ENCODE measurements at places on chromosomes 4 and X.

- no peak for DNase-seq
These were observed 206.2 kb upstream of the PCDH18 start for GRCh38 chr4:137738375-137738990.

DNA sequence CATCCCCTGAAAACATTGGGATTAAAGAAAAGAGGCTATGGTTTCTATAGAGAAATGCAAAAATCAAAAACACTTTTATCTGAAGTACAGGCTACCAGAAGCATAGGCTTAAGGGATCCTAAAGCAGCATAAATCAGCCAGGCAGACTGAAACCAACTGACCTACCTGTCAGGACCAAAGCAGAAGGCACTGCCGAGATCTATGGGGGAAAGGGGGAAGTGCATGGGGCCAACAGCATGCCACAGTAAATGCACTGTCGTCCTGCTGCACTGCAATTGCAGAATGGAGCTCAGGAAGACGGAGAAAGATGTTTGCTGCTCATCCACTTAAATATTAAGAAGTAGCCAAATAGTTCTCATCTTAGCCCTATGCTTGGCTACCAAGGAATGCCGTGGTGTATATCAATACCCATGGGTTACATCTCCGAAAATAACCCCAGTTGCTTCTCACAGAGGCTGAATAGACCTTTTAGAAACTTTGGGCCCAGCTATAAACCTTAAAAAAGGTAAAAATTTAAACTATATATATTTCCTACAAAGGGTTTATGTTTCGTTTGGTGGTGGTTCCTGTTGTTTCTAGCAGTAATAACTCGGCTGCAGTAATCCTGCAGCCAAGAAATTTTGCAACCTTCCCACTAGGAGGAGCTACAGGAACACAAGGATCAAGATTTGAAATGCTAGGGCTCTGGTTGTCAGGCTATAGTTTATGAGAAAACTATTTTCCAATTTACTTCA lies 312.2 kb upstream of the DIAPH2 start:
- DNase-seq, result no peak

DNA sequence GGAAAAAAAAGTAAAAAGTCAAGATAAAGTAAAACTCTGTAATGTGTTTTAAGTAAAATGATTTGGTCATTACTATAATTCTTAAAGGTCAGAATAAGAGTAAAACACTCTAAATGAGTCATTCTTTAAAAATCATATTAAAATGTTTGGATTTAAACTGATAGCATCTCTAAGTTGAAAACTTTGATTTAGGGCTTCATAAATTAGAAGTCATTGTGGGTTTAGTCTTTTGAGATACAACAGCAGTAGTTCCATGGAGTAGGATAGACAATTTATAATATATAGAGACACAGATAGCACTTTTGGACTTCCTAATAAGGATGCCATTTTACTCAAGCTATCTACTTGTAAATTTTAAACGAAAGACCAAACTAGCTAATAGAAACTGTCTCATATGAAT lies 77.1 kb upstream of the PABPC4L start:
- DNase-seq, result no peak

- DNase-seq, result no peak
These were observed 536.8 kb upstream of the MAGEB18 start for GRCh38 chrX:25601323-25601722.

- DNase-seq, result no peak
These were observed 590.7 kb downstream of the BCOR start for GRCh38 chrX:39507034-39507433.

DNA sequence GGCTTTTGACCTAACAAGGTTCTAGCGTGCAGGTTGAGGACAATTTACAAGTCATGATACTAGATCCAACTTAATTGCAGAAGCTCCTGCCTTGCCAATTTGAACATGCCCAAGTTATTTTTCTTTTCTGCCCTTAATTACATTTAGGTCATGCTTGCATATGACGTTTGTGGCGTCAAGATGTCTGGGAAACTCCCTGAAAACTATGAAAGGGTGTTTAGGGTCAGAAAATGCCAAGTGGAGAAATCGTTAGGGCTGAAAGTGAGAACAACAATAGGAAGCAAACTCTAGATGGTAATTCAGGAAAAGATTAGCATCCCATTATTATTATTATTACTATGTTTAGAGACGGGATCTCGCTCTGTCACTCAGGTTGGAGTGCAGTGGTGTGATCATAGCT lies 38.2 kb upstream of the PLAC8 start:
- DNase-seq, result no peak

DNA sequence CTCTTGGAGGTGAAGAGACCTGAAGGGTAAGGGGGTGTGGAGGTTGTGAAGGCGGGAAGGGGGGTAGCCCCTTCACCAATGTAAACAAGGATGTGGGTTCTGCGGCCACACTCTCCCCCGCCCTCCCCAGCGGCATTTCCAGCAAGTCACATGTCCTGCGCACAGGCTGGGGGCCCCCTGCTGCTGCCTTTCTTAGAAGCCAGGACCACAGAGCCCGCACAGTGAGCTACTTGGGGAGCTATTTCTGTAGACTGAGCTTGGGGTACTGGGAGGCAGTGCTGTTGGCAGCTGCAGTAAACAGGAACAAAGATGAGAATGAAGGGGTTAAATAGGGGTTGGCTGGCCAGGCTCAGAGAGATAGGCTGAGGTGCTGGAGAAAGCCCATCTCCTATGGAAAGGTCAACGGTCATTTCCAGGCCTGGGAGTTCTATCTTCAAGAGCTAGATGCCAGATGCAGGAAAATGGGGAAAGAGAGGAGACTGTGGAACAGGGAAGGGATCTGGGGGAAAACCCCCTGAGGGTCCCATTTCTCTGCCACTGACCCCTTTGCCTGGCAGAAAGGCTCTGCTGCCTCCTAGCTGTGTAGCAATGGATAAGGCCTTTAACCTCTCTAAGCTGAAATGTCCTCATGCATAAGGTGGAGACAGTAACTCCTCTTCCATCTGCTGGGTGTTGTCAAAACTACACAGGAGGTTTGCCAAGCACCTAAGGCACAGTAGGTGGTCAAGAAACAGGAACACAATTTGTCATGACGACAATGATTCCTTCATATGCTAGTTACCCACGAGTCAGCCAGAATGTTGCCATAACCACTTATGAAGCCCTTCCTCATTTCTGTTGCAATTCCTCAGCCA lies 18.5 kb upstream of the PIM2 start:
- DNase-seq, result no peak

GRCh38 chr4:181289198-181289597 lies 954.0 kb upstream of the TENM3 start:
- DNase-seq, result no peak

- no peak for DNase-seq
These were observed 10.1 kb downstream of the ELF4 start for GRCh38 chrX:130100180-130100579.

DNA sequence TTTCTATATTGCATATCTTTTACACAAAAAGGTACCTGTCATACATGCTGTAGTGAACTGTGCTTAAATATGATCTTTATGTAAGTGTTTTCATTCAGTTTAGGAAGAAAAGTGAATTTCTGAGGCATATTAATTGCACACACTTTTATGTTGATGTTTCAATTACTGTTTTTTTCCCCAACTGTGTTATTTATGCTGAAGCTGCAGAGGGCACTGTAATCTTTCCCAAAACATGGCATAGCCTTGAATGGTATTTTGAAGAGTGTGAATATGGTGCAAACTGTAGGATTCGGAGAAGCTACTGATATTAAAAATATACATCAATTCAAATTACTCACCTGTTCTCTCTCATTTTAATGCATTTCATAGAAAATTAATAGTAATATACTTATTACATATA lies 6.0 kb upstream of the CENPE start:
- no peak for DNase-seq

GRCh38 chrX:1545776-1546408 lies 8.9 kb upstream of the P2RY8 start:
- DNase-seq, result no peak

GRCh38 chr4:2745981-2746806 lies 9.9 kb downstream of the TNIP2 start:
- no peak for DNase-seq

DNA sequence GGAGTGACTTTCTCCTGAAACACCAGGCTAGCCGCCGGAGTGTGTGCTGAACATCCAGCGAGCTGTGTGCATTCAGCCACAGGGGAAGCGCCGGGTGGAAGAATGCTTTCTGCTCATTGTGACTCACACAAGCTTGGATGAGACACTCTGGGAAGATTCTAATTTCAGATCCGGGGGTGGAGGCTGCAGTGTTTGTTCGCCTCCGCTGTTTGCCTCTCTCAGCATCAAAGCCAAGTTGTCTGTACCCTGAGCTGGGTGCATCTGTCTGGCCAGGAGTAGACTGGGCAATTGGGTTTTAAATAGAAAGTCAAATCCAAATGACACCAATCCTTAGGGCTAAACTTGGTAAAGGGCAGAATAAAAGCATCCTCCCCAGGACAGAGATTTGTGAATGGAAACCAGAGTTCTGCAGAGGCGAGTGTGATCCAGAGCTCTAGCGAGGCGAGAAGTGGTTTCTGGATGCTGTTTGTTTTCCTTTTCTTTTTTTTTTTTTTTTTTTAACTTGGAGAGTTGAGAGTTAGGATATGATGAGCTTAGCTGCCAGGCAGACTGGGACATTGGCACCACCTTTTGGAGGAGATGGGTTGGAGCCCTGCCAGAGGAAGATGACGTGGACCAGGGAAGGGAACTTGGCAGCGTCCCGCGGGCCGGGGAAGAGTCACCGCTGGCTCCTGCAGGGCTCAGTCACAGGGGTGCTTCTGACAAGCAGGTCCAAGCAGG lies 196.0 kb upstream of the PSAPL1 start:
- DNase-seq, result peak; percentile 70

GRCh38 chr4:156975686-156976085 lies 4.1 kb upstream of the PDGFC start:
- DNase-seq, result no peak

DNA sequence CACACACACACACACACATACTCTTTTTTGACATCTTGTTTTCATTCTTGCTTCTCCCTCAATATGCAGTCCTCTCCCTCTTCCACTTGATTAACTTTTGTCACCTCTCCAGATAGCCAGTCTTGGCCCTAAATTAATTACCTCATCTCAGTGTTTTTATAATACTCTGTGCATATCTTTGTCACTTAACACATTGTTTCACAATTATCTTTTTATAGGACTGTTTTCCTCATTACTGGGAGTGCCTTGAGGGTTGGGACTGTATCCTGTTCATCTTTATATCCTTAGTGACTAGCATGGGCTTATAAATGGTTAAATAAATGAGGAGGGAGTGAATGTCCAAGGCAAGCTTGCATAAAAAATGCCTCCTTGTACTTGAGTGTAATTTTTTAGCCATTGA lies 33.1 kb downstream of the SYNPO2 start:
- no peak for DNase-seq

- no peak for DNase-seq
These were observed 224.9 kb upstream of the FAT1 start for GRCh38 chr4:186948361-186949242.

- DNase-seq, result no peak
These were observed 60.0 kb upstream of the LNX1 start for GRCh38 chr4:53651156-53651735.

DNA sequence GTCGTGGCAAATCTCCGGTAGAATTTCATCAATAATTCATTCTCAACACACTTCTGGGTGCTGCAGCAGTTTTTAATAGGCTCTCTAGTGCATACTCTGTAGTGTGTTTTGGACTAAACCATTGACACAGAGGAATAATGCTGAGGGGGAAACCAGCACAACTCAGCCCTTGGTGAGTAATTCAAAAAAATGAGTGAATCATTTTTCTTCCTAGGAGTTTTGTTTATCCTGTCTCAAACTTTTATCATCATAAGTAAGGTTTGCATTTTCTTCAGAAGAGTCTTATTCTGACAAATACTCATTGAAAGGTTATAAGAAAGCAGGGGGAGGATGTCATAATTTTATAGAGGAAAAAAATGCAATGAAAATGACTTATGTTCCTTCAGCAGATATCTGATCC lies 2542.7 kb downstream of the PCDH7 start:
- no peak for DNase-seq

- no peak for DNase-seq
These were observed 1.6 kb upstream of the NAT8L start for GRCh38 chr4:2057382-2058065.

All from right forelimb (tissue), 1 donor.